ENCODE measurements at places on chromosomes 5 and 9.
A peak's percentile ranks its signal among the peaks of the same experiment; 100 is the strongest.

GRCh38 chr9:115941561-115942315, 211.9 kb upstream of the PAPPA start:
- DNase-seq, result no peak

- no peak for DNase-seq
Measured at GRCh38 chr9:28234894-28235277, 661.6 kb upstream of the C9orf72 start.

- no peak for DNase-seq
Measured at GRCh38 chr9:135693265-135693664, 6.0 kb downstream of the SOHLH1 start.

DNA sequence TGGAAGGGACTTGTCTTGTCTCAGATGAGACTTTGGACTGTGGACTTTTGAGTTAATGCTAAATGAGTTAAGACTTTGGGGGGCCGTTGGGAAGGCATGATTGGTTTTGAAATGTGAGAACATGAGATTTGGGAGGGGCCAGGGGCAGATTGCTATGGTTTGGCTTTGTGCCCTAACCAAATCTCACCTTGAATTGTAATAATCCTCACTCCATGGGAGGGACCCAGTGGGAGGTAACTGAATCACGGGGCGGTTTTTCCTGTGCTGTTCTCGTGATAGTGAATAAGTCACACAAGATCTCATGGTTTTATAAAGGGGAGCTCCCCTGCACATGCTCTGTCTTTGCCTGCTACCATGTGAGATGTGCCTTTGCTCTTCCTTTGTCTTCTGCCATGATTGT, 72.1 kb downstream of the RAI14 start:
- DNase-seq, result no peak

- peak; percentile 31 for DNase-seq
Measured at GRCh38 chr9:105693435-105694189, 729 bp upstream of the TMEM38B start.

DNA sequence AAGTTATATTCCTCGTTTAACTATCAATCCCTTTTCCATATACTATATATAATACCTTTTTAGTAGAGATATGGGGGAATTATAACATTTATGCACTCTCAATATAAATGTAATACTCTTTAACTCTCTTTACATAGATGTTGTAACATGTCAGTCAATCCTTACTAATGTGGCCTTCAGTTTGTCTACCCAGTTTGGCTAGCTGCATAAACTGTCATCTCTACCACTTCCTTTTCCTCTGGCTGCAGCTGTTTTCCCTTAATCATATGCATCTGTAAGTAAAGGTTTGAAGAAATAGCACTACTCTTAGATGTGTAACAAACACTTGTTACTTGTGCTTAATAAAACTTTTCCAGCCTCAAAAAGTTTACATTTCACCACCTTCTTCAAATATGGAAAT, 13.4 kb downstream of the ABHD17B start:
- DNase-seq, result peak; percentile 34

GRCh38 chr5:58800356-58800755, 217.5 kb downstream of the RAB3C start:
- DNase-seq, result no peak

DNA sequence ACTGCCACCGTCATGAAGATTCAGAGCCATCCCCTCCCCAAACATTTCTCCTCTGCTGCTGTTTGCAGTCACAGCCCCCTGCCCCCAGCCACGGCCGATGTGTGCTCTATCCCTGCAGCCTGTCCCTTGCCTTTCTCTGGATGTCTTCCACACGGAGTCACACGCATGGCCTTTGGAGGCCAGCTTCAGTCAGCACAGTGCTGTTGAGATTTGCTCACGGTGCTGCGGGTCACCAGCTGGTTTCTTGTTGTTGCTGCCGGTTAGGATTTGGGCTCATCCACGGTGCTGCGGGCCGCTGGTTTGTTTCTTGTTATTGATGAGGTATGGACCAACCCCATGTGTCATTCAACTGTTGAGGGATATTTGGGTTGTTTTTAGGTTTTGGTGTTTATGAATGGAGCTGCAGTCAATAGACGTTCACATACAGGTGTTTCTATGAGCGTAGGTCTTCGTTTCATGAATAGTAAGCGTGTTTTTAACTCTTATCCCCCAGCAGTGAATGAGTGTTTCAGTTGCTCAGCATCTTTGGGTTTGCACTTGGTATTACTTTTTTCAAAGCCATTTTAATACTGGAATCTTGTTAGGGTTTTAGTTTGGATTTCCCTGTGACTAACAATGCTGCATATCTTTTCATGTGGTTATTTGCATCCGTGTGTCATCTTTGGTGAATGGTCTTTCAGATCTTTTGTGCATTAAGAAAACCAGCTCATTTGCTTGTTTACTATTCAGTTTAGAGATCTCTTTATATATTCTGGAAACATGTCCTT, 57.6 kb downstream of the AHRR start:
- no peak for DNase-seq

DNA sequence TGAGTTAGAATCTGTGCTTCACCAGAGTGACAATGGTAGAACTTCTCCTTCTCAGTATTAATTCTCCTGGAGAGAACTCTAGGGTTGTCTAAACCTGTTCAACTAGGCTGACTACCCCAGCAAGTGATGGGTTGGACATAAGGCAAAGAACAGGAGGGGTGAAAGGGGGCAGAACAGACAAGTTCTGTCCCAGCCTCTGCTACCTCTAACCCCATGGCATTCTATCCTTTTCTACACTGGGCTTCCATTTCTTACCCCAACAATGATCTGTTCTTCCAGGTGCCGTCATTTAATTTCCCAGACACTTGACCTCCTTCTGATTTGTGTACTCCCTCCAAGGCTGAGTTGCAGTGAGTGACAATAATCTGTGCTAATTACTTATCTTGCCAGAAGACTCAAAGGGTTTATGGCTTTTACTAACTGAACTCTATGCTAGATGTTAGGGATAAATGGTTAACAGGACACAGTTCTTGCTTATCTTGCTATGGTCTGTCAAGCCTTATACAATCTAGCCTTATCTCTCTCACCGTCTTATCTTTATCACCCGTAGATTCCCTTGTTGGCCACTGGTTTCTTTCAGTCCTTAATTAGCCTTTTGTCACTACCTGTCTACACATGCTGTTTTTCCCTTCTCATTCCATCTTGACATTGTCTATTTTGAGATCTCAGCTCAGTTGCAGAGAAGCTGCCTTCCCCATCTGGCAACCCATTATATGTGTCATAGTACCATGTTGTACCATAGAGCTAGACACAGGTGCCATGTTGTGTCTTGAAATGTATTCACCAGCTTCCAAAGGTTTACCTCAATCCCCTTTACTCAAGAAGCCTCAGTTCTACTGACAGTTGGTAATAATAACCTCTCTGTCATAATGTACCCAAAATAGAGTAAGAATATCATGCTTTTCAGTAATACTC, 10.0 kb upstream of the MATR3 start:
- DNase-seq, result no peak

DNA sequence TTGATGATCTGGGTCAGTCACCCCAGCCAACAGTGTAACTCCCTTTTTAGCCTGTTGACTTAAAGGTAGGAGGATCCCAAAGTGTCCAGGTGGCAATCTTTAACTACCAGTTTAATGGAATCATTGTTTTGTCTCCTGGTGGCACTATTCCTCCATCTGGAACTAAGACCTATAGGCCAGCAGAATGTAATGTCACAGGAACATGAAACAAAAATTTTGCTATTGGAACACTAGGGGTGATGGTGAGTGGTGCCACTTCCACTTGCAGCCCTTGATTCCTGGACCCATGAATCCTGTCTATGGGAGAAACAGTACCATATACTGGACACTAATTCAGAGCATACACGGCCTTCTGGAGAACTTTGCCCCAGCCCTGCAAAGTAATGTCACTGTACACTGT, 219.5 kb upstream of the RASA1 start:
- no peak for DNase-seq

DNA sequence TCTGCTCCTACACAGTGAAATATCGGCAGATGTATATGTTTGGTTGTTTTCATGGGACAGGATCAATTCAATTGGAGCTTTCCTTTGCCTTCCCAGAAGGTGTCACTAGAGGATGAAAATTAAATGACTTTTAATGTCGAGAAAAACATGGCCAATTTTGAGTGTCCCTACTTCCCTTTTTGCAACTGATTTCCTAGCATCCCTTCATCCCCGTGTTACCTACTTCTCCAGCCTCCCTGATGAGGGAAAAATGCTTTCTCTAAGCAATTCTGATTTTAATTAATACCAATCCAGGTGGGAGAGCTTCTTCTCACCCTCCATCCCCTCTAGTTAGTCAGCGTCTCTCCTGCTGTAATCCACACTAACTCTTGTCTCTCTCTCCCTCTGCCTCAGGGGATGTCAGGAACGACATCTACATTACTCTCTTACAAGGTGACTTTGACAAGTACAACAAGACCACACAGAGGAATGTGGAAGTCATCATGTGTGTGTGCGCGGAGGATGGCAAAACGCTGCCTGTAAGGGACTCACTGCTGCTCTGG, 64.9 kb downstream of the DOCK2 start:
- DNase-seq, result no peak

- DNase-seq, result no peak
Measured at GRCh38 chr9:92055624-92056023, 59.6 kb downstream of the SPTLC1 start.

DNA sequence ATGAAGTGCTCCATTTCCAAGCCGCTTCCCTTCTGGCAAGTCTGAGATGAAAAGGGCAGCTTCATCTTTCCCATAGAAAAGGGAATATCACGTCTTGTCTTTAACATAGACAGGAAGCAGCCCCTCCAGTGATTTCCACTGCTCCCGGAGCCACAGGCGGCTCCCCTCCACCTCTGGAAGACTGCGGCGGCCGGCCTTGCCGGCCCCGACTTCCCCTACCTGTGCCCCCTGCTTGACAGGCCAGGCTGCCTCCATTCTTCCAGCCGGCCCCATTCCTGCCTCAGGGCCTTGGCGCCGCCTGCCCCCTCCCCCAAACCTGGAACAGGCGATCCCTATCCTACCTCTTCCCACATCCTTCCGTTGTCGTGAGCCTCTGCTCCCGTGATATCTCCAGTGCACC, 141.8 kb downstream of the ZNF354C start:
- DNase-seq, result no peak

DNA sequence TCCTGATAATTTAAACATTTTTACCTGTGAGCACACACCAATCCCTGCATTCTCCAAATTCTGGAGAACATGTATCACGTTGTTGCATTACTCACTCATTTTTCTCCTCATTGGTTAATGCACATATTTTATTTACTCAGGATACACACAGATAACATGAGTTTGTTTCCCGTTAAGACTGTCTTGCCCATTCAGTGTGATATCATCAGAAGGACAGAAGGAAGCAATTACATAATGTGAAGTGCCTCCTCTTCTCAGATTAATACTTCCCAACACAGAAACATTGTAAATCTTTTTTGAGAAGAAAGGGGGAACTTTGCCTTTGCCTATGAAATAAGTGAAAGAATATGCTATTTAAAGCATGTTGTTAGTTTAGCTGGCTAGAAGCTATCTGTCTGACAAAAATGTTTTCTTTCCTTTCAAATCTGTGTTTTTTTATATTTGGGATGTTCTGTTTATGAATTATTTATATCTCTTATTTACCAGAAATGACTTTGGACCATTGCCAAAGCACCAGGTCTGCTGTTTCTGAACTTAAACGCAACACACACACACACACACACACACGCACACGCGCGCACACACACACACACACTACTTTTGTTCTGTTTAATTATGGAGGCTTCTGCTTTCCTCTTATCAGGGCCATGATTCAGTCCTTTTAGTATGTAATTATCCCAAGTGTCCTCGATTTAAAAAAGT, 186.5 kb downstream of the CHSY3 start:
- DNase-seq, result no peak

DNA sequence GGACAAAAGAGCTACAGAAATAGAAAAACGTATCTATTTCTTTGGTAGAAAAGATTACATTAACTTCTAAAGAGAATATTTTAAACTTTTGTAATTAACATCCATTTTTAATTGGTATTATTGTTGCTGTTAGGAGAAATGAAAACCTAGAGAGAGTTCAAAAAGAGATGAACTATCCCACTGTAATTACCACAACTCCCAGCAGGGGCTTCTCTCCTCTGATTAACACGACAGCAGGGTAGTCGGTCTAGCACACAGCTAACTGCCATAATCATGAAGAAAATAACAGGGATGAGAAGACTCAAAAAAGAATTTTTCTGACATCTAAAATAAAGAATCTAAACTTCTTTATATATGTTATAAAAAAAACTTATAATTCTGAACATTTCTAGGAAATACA, 86.2 kb upstream of the CDH9 start:
- no peak for DNase-seq

- no peak for DNase-seq
Measured at GRCh38 chr5:154287136-154287535, 96.6 kb downstream of the GALNT10 start.

DNA sequence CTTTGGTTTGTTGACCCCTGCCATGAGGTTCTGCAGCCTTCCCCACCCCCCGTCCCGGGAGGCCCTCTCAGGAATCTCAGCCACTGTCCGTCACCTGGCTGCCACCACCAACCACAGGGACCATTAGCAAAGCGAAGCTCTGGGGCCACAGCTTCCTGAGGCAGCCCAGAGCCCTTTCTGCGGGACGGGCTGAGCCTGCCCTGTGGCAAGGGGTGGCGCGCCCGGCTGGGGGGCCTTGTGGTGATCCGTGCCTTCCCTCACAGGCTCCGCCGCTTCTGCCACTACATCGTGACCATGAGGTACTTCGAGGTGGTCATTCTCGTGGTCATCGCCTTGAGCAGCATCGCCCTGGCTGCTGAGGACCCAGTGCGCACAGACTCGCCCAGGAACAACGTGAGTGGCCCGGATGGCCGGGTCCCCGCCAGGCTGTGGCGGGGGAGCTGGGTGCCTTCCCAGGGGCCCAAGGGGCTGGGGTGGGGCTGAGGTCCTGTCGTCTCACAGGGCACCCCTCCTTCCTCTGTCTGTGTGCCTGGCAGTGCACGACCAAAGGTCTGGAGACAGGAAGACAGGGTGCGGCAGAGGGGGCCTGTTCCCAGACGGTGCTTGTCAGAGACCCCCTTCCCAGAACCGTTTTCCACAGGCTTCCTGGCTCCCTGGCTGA, 169.2 kb downstream of the CACNA1B start:
- no peak for DNase-seq

DNA sequence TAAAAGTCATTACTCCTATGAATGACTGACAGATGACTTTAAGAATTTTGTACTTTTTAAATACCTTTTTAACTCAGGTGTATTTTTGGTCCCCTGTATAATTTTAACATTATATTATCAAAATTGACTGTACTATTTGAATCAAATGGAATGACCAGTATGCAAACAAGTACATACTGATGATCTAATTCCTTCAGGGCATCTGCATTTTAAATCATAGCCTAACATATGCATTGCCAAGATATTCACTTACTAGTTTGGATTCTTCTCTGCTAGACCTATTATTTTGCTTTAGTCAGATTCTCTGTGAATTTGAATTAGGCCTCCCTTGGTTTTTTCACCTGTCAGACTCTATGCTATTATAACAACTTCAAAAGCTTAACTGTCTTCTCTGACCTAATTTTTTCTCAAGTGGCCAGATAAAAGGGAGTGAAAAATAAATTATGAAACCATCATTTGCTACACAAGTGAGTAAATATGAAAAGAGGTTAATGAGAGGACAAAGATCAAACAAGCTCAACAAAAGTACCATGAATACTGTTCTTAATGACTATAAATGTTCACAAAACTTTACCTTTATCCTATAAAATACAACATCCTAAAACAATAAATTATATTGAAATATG, 1505.2 kb upstream of the CDH9 start:
- no peak for DNase-seq

All from GM10248 (cell line).